ENCODE measurements at places on chromosomes 12 and 14.

- no peak for DNase-seq
Observed at GRCh38 chr14:98175436-98175835, 1096.6 kb downstream of the BCL11B start.

DNA sequence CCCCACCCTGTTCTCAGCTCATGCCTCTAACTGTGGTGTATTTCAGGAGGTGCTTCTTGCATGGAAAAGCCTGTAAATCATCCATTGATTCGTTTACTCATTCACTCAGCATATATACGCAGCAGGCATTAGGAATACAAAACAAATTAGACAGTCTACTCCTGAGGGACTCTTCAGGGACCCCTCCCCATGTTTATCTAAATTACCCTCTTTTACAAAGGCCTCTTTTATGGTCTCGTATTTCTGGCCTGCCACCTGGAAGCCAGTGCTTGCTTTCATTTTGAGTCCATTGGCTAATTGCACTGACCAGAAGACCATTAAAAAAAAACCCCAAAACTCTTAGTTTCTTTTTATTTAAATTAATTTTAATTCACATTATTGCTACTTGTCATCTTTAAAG lies 134.4 kb downstream of the DACT1 start:
- no peak for DNase-seq

DNA sequence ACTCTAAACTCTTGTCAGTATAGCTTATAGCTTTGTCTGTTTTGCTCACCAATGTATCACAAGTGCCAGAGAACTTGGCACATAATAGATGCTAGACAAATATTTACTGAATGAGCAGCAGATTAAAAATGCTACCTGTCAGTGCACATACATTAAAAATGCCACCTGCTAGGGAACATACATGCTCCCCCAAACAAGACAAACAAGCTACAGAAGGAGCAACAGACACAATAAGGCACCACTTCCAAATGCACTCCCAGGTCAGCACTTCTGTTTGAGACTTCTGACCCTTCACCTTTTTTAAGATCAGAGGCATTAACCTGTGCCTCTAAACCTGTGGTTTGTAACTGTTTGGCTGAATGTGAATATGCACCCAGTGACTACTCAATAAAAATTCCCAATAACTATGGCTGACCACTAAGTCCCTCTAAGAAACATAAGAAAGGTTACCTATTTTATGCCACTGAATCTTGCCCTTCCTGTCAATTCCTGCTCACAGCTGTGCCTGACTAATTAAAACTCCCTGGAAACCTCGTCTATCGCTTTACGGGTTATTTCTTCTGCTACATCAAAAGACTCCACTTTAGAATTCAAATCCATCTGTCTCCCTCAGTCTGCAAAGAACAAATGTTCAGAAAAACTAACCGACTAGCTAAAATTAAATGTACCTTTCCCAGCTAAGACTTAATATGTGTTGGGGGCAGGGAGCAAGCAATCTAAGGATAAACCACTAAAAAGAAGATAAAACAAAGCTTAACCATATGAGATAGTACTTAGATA lies 41.0 kb downstream of the HECTD4 start:
- no peak for DNase-seq

GRCh38 chr12:76002598-76003354 lies 28.8 kb downstream of the PHLDA1 start:
- DNase-seq = no peak

DNA sequence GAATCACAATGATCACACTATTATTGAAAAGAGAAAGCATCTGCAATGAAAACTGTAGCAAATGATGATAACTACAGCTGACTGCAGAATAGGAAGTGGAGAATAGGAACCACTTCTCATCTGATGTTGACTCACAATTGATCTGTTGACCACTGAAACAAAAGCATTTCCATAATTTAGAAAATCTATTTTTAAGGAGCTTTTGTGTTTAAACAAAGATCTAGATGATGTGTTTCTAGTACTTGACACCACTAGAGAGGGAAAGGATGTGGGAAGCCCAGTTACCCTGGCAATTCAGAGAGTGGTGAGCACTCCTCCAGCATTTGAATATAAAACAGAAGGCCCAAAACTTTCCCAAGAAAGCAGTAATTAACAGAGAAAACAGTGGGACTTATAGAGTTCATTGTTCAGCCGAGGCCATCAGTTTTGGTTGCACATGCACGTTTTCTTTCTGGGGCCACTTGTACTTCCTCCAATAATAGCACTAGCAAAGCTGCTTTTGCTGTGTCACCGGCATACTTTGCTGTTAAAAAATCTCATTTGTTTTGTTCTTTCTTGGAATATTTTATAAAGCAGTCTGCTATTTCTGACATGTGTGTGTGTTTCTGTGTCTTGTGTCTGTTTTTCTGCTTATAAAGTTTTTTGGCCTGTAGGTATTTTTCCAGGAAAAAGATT lies 76.1 kb upstream of the HECTD1 start:
- no peak for DNase-seq

- no peak for DNase-seq
Observed at GRCh38 chr12:13203034-13203922, 6.8 kb downstream of the EMP1 start.

DNA sequence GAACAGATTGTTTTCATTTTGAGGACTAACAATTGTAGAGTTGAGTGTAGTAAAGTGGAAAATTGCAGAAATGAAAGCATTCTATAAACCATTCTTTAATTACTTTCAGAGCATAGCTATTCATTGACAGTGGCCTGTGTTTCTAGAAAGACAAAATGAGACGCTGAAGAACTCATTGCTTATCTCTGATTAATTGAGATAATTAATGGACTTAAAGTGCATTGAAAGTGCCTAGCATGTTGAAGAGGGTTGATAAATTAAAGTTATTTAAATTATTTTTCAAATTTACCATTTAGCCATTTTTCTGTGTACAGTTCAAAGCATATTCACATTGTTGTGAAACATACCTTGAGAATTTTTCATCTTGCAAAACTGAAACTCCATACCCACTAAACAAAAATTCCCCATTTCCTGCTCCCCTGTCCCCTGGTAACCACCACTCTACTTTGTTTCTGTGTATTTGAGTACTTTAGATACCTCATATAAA lies 57.4 kb downstream of the DAAM1 start:
- no peak for DNase-seq

DNA sequence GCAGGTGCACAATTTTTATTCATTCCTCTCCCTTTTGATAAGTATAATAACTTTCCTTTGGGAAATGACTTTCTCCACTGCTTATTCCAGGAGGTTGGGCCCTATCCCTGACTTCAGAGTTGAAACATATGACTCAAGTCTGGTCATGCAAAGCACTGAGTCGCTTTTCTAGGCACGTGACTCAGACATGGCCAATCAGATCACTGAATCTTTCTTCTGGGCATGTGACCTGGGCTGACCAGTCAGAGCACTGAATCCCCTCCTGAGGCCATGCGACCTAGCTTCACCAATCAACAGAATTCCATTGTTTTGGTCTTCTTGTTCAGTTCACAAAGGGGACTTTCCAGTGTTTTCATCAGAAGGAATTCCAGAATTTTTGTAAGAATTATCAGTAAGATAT lies 377.1 kb upstream of the KITLG start:
- no peak for DNase-seq

DNA sequence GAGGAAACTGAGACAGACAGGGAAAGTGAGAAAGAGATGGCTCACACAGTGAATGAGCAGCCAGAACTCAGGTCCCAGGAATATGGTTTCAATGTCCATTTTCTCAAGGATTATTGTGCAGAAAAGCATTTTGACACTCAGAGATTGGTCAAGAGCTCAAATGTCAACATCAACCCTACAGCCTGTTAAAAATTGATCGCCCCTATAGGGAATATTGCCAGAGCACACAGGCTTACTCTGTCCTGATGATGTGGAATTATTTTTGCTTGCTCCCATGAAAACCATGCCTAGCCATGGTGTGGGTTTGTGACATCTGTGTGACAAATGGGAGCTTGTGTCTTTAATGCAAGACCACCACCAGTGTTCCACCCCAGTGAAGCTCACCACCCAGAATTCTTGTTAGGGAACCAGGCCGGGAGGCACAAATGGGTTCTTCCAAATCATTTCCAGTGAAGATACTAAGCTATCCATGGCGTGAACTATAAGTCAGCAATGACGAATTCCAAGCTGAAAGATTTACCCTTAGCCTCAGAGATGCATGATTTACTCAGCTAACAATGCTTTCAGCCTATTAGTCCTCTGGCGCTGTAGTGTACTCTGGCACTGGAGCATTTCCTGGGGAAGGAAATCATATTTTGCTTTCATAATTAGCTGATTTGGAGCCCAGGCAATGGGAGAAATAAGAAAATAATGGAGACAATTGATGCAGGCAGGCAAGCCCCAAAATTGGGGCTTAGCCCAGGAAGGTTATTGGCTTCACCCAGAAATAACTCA lies 1188.2 kb upstream of the TMEM132C start:
- no peak for DNase-seq

- no peak for DNase-seq
Observed at GRCh38 chr12:97764700-97765099, 302.1 kb downstream of the RMST start.

GRCh38 chr12:131044760-131045381 lies 91.2 kb downstream of the ADGRD1 start:
- no peak for DNase-seq

DNA sequence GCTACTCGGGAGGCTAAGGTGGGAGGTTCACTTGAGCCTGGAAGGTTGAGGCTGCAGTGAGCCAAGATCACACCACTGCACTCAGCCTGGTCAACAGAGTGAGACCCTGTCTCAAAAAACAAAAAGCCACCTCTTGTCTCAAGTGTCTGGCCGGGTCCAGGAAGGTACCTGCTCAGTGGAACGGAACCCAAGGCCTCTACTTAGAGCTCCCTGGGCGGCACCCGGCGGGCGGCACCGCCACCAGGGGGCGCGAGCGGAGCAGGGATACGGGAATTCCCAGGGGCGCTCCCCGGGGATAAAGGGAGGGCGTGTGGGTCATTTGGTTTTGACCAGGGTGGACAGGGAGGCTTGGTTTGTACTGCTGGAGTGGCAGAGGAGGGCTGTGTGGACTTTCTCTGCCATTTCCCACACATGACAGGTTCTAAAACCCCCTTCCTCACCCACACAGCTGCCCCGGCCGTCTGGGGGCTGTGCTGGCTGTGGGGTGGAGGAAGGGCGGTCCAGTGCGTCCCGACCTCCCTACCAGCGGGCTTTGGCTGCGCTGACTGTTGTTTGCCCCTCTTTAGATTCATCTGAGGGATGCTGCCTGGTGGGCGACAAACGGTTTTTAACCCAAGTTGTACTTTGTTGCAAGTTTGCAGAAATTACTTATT lies 91.4 kb downstream of the SETD3 start:
- peak; percentile 17 for DNase-seq
